ENCODE measurements at places on chromosomes 16 and 17. TPM values are rescaled to one million over a fixed set of nuclear protein-coding genes. Genes with fewer than 3 reads are reported as not detected.
A peak's percentile ranks its signal among the peaks of the same experiment; 100 is the strongest.

- H3K27ac ChIP-seq, result no peak overlapping the region
- DNase-seq, result no peak
- H3K4me3 ChIP-seq, result no peak overlapping the region
- H3K4me1 ChIP-seq, result no peaks in the 10 kb centered on the region
- no peaks in the 10 kb centered on the region for H3K27me3 ChIP-seq
Measured at GRCh38 chr16:11270602-11271162, 1.6 kb upstream of the TNP2 start.

- H3K27ac ChIP-seq, result no peak overlapping the region
- no peaks in the 10 kb centered on the region for H3K4me1 ChIP-seq
- H3K4me3 ChIP-seq, result no peak overlapping the region
- no peaks in the 10 kb centered on the region for H3K36me3 ChIP-seq
- no peaks in the 10 kb centered on the region for H3K27me3 ChIP-seq
- no peak for DNase-seq
Measured at GRCh38 chr16:49093939-49094338, 187.7 kb downstream of the CBLN1 start.

DNA sequence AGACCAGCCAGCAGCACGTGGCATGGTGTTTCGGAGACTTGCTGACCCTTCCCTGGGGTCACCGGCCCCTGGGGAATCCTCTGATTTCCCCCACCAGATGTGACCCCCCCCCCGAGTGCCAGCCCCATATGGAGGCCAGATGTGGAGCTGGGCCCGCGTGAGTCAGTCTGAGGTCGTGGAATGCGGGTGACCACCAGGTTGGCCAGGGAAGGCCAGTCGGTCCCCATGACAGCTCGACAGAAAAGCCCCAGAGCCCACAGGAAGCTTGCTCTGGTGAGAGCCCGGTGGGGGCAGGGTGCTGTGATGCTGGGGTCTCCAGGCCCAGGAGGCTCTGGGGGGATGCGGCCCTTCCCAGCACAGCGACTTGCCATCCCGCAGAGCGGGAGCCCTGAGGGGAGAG lies 209.0 kb downstream of the NTN1 start:
- no peaks in the 10 kb centered on the region for H3K27me3 ChIP-seq
- no peak for DNase-seq
- H3K36me3 ChIP-seq, result no peaks in the 10 kb centered on the region

GRCh38 chr16:46873201-46873600 lies 11.0 kb upstream of the GPT2 start:
- no peaks in the 10 kb centered on the region for H3K36me3 ChIP-seq
- no peak overlapping the region for H3K4me3 ChIP-seq
- H3K27me3 ChIP-seq, result no peaks in the 10 kb centered on the region
- H3K4me1 ChIP-seq, result no peaks in the 10 kb centered on the region
- no peak for DNase-seq
- no peak overlapping the region for H3K27ac ChIP-seq

DNA sequence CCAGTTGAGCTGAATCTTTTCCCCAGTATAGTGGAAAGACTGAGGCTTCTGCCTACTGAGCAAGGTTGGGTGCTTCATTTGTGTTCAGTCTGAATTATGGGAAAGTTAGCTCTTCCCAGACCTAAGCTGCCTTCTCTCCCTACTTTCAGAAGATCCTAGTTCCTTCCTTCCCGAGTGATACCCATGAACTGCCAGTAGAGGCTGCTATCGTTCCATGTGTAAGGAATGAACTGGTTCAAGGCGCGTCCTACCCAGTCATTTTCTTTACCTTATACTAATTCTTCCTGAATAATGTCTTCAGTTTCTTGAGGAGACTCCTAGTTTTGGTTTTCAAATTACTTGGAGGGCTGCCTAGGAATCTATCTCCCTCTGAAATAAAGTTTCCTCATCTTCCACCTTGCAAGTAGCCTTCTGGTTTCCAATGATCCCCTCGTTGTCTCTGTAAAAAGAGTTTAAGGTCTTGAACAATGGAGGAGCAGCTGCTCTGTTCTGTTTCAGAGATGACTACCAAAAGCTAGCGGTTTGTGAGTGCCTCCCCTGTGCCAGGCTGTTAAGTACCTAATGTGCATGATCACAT lies 934 bp upstream of the AOC2 start:
- no peaks in the 10 kb centered on the region for H3K27me3 ChIP-seq
- H3K27ac ChIP-seq, result no peak overlapping the region
- DNase-seq, result peak; percentile 48
- peaks cover 16% of the 10 kb centered on the region for H3K36me3 ChIP-seq
- H3K4me3 ChIP-seq, result no peak overlapping the region
- no peaks in the 10 kb centered on the region for H3K4me1 ChIP-seq

DNA sequence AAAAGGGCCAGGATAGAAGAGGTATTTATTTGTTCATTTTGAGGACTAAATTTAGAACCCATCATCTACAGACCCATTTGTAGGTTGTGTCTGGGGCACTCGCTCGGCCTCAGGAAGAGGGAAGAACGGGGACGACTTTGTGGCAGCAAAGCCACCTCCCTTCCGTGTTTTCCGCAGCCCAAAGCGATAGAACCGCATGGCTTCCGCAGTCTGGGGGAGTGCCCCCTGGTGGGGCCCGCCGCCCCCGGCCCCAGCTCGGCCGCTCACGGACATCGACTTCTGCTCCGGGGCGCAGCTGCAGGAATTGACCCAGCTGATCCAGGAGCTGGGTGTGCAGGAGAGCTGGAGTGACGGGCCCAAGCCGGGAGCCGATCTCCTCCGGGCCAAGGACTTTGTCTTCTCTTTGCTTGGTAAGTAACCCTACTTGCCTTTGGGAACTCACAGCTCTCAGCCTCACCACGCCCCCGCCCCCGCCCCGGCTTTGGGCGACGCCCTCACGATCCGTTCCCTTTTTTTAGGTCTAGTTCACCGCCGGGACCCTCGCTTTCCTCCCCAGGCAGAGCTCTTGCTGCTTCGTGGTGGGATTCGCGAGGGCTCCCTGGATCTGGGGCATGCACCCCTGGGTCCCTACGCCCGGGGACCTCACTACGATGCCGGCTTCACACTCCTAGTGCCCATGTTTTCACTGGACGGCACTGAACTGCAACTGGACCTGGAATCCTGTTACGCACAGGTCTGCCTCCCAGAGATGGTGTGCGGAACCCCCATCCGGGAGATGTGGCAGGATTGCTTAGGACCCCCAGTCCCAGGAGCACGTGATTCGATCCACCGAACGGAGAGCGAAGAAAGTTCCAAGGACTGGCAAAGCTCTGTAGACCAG lies 681 bp downstream of the TMEM102 start:
- peak; percentile 75 for DNase-seq
- H3K4me3 ChIP-seq, result peak overlapping the region; percentile 69
- no peaks in the 10 kb centered on the region for H3K36me3 ChIP-seq
- H3K27ac ChIP-seq, result peak overlapping the region; percentile 91

DNA sequence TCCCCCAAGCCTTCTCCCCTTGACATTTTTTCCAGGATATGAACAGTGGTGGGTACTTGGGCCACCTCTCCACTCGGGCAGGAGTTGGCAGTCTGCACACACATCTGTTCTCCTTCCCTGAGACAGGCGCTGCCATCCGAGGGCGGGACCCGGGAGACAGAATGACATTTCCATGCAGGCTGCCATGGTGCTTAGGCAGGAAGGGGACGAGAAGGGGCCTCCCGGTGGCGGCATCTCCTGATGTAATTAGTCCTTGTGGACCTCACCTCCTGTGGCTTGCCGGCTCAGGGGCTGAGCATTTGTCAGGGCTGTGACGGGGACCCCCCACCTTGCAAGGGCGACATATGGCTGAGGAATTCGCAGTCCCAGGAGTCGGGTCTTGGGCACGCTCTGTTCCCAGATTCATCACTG lies 197.2 kb downstream of the FOXL1 start:
- no peak overlapping the region for H3K4me3 ChIP-seq
- no peaks in the 10 kb centered on the region for H3K27me3 ChIP-seq
- no peaks in the 10 kb centered on the region for H3K36me3 ChIP-seq
- H3K27ac ChIP-seq, result no peak overlapping the region
- DNase-seq, result no peak

- peak overlapping the region; percentile 50 for H3K27ac ChIP-seq
- no peaks in the 10 kb centered on the region for H3K36me3 ChIP-seq
- no peaks in the 10 kb centered on the region for H3K27me3 ChIP-seq
- H3K4me3 ChIP-seq, result peak overlapping the region; percentile 59
Measured at GRCh38 chr17:31008374-31009041, 37.7 kb downstream of the RNF135 start.

- H3K4me3 ChIP-seq, result no peak overlapping the region
- H3K27me3 ChIP-seq, result no peaks in the 10 kb centered on the region
- no peak for DNase-seq
- H3K4me1 ChIP-seq, result no peaks in the 10 kb centered on the region
- H3K36me3 ChIP-seq, result no peaks in the 10 kb centered on the region
Measured at GRCh38 chr16:17515421-17516210, 44.9 kb upstream of the XYLT1 start.

DNA sequence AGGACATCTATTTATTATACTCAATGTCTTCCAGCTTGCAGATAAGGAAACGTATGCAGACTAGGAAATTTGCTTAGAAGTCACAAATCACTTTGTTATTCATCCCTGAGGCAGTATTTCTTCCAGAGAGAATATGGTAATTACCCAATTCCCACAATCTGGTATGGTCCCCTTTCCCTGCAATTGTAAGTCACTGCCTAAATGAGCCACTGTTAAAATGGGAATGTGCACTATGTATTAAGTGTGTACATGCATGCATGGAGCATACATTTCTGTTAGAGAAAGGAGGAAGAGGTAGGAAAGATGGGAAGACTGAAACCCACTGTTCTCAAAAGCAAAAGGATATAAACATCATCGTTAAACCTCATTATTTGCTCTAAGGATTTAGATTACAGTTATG lies 10.0 kb downstream of the NUFIP2 start:
- DNase-seq, result no peak
- no peak overlapping the region for H3K27ac ChIP-seq
- no peaks in the 10 kb centered on the region for H3K4me1 ChIP-seq
- no peaks in the 10 kb centered on the region for H3K27me3 ChIP-seq
- H3K36me3 ChIP-seq, result peaks cover 17% of the 10 kb centered on the region
- no peak overlapping the region for H3K4me3 ChIP-seq

- H3K4me3 ChIP-seq, result no peak overlapping the region
- no peaks in the 10 kb centered on the region for H3K36me3 ChIP-seq
- peaks cover 6% of the 10 kb centered on the region for H3K4me1 ChIP-seq
Measured at GRCh38 chr16:68273896-68274295, 9.6 kb downstream of the SLC7A6 start.

DNA sequence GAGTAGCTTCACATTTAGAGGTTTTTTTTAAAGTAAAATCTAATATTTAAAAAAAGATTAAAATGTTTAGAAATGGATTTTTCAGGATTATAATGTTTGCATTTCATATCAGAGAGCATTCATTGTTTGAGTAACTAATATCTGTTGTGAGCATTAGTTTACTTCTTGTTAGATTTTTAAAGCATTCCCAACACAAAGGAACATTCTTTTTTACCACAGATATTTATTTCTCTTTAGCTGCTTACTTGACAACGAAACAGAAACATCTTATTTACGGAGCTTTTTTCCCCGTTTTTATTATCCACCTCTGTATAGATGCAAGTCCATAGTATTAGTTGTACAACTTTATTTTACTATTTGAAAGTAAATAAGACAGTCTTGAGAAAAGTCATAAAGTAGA lies 53.0 kb downstream of the NFAT5 start:
- no peak overlapping the region for H3K4me3 ChIP-seq
- H3K27me3 ChIP-seq, result no peaks in the 10 kb centered on the region
- DNase-seq, result no peak
- no peak overlapping the region for H3K27ac ChIP-seq

DNA sequence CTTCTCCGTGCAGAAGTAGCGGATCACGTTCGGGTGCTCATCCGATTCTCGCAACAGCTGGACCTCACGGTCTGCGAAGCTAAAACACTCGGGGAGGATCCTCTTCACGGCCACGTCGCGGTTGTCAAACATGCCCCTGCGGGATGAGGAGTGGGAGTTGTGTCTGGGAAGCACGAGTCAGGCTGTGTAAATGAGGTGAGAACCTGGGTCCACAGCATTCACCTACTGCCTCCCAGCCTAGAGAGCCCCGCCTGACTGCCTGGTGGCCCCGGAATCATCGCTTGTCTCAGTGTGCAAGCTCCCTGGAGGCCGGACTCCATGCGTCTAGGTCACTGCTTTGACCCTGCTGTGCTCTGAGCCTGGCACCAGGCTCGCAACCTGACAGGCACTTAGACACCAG lies 33.9 kb upstream of the ICAM2 start:
- DNase-seq, result no peak
- no peaks in the 10 kb centered on the region for H3K4me1 ChIP-seq
- H3K27me3 ChIP-seq, result no peaks in the 10 kb centered on the region
- no peak overlapping the region for H3K4me3 ChIP-seq
- H3K36me3 ChIP-seq, result peaks cover 6% of the 10 kb centered on the region

DNA sequence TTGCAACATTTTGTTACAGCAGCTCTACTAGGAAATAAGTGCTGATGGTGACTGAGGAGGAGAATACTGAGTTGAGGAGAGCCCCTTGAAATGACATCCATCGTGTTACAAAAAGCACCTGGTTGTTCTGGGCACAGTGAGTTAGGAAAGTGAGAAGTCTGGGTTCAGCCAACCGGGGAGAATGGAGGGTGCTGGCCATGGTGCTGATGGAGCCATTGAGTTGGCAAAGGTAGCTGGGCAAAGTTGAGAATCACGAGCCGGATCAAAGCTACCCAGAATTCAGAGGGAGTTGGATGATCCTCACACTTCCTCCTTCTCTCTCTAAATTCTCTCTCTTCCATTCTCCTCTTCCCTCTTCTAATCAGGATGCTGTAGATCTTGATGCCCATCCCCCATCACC lies 35.0 kb upstream of the ASIC2 start:
- no peak for DNase-seq
- H3K4me1 ChIP-seq, result no peaks in the 10 kb centered on the region
- H3K27me3 ChIP-seq, result no peaks in the 10 kb centered on the region
- no peak overlapping the region for H3K27ac ChIP-seq

Gene KIF19
- total RNA-seq, result 3.2 TPM

Gene KRTAP16-1
- total RNA-seq, result not detected

Gene WDR90
- 122 TPM for total RNA-seq

Gene KCNJ12
- total RNA-seq, result 2.2 TPM

Gene ADGRG3
- total RNA-seq, result 0.27 TPM

Gene CHRNE
- total RNA-seq, result not detected

Gene TBC1D28
- not detected for total RNA-seq

Gene CEP131
- total RNA-seq, result 4.3 TPM

Gene NACA2
- 0.32 TPM for total RNA-seq

Gene UTS2R
- not detected for total RNA-seq

Gene IRX5
- total RNA-seq, result 0.17 TPM

Gene ABR
- 243 TPM for total RNA-seq

Gene NUP93
- total RNA-seq, result 33.0 TPM

Gene AGRP
- not detected for total RNA-seq

Gene USP6
- total RNA-seq, result 0.13 TPM

Gene NAGS
- 5.2 TPM for total RNA-seq

Gene KRTAP4-6
- not detected for total RNA-seq

Gene CHST6
- total RNA-seq, result 5.6 TPM
